ENCODE measurements at places on chromosomes 12 and 14. TPM values are rescaled to one million over a fixed set of nuclear protein-coding genes. Genes with fewer than 3 reads are reported as not detected.

- no peak for ATAC-seq
Measured at GRCh38 chr14:33959692-33960151, 8.8 kb upstream of the EGLN3 start.

DNA sequence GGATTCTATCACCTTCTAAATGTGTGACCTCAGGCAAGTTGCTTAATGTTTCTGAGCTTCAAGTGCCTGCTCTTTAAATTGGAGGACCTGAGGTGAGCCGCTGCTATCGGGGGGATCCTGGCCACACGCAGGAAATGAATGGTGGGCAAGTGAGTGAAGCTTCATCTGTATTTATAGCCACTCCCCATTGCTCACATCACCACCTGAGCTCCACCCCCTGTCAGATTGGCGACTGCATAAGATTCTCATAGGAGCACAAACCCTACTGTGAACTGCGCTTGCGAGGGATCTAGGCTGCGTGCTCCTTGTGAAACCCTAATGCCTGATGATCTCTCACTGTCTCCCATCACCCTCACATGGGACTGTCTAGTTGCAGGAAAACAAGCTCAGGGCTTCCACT, 158.6 kb upstream of the CCND2 start:
- no peak for ATAC-seq

DNA sequence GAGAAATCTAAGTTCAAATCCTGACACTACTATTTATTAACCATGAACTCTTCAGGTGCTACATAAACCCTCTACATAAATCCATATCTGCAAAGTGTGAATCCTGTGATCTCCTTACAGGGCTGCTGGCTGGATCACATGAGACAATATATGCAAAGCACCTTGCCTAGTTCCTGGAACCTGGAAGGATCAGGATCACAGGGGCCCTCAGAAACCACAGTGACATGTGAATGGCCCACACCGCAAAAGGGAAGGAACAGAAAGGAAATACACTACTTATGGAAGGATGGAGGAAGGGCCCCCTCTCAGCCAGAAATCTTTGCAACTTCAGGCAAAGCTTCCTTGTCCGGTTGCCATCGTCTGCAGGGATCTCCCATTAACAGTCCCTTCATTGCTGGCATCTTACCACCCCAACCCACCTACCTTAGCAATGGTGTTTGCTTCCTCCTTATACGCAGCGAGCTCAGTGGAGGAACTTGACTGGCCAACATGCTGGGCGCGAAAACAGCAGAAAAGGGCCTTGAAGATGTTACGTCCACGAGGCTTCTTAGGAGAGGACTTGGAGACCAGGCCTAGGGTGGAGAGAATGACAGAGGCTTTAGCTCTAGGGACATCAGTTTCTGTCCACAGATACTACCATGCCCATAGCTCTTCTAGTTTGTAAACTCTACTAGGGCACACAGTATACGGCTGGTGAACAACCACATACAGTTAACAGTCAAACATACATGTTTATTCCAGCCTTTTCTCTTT, 10.7 kb upstream of the AVIL start:
- ATAC-seq, result no peak

- ATAC-seq, result no peak
Measured at GRCh38 chr12:41846718-41847117, 298.0 kb downstream of the GXYLT1 start.

GRCh38 chr14:49886523-49886922, 6.4 kb upstream of the ARF6 start:
- no peak for ATAC-seq

- ATAC-seq, result no peak
Measured at GRCh38 chr12:2409656-2410265, 357.0 kb downstream of the CACNA1C start.

- ATAC-seq, result peak; percentile 67
Measured at GRCh38 chr12:64332938-64333337, 57.6 kb downstream of the C12orf56 start.

DNA sequence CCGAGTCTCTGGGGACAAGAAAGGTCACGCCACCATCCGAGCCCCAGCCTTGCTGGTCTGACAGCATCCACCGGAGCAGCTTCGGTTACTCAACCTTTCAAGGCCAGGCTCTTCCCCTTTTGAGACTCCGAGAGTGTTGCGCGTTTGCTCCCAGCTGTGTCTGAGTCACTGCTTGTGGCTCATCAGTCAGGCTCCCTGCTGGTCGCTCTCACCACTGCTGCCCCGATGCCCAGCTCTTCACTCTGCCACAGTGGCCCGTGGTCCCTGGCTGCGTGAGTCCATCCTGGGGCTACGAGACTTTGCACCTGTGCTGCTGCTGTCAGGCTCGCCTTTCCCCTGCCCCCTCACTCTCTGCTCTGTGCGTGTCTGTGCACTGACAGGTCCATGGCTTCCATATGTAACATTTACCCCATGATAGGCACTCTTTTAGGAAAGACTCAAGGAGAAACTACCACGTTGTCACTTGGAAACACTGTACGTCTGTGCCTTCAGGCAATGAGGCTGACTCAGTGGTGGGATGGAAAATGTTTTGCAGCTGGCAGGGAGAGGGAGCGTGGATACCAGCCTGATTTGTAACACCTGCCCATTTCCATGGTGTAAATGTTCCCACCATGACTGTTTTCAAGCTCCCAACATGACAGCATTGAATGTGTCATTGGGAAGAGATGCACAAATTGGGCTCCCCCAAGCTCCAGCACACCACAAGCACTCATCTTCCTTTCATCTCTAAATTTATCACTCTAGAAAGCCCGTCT, 350.7 kb downstream of the TMEM132D start:
- no peak for ATAC-seq

DNA sequence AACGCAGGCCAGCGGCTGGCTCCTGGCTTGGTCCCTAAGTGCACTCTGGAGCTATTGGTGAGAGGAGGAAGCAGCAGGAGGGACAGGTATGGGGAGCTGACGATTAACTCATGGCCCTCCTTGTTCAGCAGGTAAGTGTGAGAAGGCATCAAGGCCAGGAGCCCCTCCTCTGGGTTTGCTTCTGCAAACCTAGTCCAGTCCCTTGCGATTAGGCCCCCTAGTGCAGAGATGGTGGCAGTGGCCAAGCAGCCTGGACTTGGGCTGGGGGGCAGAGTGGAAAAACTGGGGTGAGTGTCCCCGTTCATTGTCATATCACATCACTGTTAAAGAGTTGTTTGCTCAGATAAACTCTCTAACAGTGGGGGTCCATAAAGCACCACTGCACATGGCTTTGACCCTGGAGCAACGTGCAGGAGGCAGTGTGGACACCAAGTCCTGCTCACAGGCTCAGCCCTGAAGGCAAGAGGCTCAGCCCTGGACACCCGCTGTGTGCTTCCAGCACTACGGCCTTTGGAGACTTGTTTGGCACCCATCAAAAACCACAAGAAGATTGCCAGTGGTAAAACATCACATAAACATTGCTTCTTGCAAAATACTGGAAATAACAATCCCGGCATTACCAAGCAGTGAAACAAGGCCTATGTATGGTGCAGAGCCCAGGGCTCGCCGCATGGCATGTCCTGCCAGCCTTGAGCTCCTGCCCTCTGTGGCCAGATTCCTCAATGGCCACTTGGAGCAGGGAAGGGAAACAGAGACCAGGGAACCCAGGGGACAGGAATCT, 184.3 kb upstream of the RTL1 start:
- no peak for ATAC-seq

- ATAC-seq, result no peak
Measured at GRCh38 chr14:30002859-30003258, 75.2 kb upstream of the PRKD1 start.

- no peak for ATAC-seq
Measured at GRCh38 chr12:105930557-105931503, 207.9 kb downstream of the NUAK1 start.

GRCh38 chr12:8088574-8088973, 6.5 kb downstream of the NECAP1 start:
- ATAC-seq, result no peak

DNA sequence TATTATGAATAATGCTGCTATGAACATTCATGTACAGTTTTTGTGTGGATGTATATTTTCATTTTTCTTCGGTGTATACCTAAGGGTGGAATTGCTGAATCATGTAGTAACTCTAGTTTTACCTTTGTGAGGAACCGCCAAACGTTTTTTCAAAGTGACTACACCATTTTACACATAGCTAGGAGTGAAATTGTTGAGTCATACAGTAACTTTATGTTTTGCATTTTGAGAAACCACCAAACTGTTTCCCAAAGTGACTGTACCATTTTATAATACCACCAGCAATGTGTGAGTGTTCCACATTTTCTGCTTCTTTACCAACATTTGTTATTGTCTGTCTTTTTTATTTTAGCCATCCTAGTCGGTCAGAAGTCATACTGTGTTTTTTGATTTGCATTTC, 3.1 kb upstream of the TPH2 start:
- ATAC-seq, result no peak

DNA sequence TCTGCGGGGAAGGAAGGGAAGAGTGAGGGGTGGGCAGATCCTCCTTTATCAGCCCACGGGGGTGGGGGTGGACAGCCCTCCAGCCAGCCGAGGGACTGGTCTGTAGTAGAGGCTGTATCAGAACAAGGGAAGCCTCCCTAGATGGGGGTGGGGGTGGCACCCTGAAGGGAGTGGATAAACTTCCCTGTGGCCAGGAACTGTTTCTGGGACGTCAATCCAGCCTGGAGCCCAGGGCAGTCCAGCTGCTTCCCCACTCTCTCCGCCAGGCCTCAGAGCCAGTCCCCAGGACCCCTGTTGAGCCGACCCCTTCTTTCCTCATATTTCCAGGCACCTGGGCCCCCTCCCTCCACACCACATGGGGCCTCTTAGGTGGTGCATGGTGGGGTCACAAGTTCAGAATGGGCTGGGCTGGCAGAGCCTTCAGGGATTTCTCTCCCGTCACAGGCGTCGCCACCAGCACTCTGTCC, 6.7 kb downstream of the PLD4 start:
- no peak for ATAC-seq

GRCh38 chr12:130603396-130603965, 112.6 kb downstream of the RIMBP2 start:
- no peak for ATAC-seq

GRCh38 chr14:104237651-104238423, 99.5 kb downstream of the KIF26A start:
- no peak for ATAC-seq

- ATAC-seq, result peak; percentile 44
Measured at GRCh38 chr14:95507701-95508103, 8.7 kb downstream of the SYNE3 start.

GRCh38 chr14:68412505-68413465, 380.1 kb downstream of the ZFP36L1 start:
- ATAC-seq, result no peak

- ATAC-seq, result no peak
Measured at GRCh38 chr14:66008631-66009030, 477.5 kb upstream of the CCDC196 start.

DNA sequence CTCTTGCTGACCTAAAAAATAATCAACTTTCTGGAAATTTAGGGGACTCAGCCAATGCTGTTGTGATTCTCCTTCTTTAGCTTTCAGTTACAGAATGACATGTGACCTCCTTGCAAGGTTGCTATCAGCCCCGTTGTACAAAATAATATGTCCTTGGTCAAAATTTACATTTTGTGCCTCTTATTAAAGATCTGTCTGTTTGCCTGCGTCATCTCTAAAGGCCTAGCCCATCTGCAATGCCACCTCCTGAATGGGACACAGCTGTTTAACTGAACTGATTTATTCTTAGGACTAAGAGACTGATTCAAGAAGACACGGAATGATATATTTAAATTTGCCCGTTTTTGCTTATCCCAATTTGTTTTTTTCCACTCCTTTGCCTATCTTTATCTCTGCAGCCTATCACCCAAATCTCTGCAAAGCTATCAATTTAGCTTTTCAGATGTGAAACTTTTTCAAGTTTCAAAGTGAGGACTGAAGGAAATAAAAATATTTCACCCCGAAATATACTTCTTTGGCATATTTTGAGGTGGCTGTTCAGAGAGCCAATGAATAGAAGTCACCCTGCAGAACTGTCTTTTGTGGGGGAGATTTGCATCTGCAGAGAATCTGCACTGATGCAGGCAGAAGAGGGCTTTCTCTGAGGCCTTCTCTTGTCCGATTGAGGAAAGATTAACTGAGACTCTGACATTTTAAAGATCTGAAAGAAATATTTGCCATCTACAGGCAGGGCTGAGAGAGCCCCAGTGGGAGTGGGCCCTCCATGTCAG, 126.0 kb downstream of the VEZT start:
- ATAC-seq, result no peak

GRCh38 chr14:31405599-31406232, 14.6 kb downstream of the HEATR5A start:
- ATAC-seq, result no peak

DNA sequence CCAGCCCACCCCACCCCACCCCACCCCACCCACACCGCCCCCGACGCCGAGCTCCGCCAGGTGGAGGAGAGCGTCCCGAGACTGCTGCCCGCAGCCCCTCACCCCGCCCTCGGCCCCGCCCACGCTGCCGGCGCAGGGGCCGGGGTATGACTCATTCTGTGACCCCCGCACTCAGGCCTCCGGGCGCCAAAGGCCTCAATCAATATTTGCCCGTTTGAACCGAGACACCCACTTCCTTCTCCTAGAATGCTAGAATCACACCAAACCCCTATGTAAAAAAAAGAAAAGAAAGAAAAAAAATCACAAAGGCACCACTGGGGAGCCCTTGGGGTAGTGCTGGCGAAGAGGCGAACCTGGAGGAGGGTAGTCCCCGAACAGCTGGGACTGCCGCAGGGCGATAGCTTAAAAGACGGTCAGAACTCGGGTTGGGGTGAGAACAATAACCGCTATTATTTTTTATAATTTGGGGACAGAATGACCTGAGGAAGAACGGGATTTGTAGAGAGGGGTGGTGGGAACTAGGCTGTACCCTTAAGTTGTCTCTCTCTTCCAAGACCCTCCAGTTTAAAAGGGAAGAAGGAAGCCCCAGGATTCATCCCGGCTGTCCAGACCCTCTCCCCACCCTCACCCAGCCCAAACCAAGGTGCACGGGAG, 894 bp downstream of the KRT8 start:
- no peak for ATAC-seq

GRCh38 chr14:75979071-75979571, 2.7 kb downstream of the TGFB3 start:
- no peak for ATAC-seq

- ATAC-seq, result no peak
Measured at GRCh38 chr12:118790578-118790977, 190.8 kb upstream of the SRRM4 start.

DNA sequence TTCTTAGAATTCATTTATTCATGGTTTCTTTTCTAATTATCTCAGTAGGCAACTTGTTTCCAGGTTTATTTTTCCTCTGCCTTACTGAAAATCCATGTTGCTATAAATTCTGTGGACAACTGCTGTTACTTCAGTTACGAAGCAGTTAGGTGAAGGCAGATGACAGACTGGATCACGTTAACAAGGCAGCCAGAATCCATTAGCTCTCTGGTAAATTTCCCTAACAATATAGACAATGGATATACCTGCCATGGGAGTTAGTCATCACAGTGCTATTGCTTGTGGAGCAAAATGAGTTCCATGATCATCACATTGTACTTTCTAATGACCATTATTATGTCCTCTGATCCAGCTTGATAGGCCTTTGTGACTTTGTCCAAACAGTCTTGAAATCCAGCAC, 291.5 kb downstream of the NELL2 start:
- ATAC-seq, result no peak

Gene TC2N
- total RNA-seq, result 52.5 TPM

Gene ATN1
- total RNA-seq, result 29.1 TPM

Gene STON2
- total RNA-seq, result 54.0 TPM

Gene SDR9C7
- total RNA-seq, result 26.0 TPM

Gene ZNF891
- total RNA-seq, result 0.64 TPM

Gene INHBC
- not detected for total RNA-seq

Gene KRT7
- total RNA-seq, result 113 TPM

Gene LRTM2
- not detected for total RNA-seq

Gene NDUFB1
- 133 TPM for total RNA-seq

Gene CCND2
- total RNA-seq, result 48.9 TPM

Gene IGF1
- 1.5 TPM for total RNA-seq

Gene ENTPD5
- 20.0 TPM for total RNA-seq

Gene LRP1-AS
- not detected for total RNA-seq

Gene C12orf50
- total RNA-seq, result not detected

Data from esophagus mucosa (tissue), 1 donor.